ENCODE measurements at places on chromosomes 4 and X.

DNA sequence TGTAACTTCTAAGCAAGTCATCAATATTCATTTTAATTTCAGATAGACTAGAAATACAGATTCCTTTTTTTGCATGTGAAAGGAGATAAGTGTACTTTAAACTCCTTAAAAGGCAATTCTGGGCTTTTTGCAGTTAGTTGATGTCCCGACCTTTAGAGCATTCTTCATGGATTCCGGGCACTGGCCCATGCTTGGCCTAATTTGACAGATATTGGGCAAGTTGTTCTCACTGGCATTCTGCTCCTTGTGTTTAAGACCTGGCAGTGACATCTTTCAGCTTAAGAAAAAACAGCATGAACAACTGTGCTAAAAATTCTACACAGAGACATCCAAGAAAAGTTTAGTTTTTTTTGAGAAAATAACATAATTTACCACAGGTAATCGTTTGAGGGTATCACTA lies 1037.2 kb downstream of the PCDH18 start:
- DNase-seq: no peak

GRCh38 chr4:167221084-167221483 lies 13.2 kb downstream of the SPOCK3 start:
- no peak for DNase-seq

DNA sequence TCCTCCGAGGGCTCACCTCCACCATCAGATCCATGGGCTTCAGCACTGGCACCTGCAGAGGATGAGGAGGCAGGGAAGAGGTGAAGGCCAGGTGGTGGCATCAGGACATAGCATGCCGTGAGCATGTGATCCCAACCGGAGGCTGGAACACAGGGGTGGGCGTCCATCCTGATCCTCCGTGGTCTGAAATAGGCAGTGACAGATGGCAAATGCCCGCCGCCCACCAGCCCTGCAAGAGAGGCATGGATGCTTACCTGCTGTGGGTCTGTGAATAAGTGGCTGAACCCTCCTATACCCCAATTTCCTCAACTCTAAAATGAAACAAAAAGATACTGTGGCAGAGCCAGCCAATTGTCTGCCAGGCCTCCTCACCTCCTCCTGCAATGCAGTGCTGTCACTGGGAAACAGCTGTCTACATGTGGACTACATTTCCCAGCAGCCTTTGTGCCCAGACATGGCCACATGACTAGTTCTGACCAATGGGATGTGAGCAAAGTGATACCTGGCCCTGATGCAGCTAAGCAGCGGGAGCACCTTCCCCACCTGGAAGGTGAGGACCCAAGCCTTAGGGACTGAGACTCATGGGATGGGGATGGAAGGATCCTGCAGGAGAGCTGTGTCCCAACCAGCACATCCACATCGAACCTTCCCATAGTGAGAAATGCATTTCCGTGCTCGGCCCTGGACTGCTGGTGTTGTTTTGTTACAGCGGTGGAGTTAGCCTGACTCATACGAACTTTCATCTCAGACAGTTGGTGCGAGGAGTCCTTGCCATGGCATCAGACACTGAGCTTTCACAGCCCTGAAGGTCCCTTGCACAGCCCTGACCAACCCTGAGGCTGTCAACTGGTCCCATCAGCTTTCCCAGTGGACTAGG lies 99.5 kb downstream of the PPP2R2C start:
- peak; percentile 6 for DNase-seq

DNA sequence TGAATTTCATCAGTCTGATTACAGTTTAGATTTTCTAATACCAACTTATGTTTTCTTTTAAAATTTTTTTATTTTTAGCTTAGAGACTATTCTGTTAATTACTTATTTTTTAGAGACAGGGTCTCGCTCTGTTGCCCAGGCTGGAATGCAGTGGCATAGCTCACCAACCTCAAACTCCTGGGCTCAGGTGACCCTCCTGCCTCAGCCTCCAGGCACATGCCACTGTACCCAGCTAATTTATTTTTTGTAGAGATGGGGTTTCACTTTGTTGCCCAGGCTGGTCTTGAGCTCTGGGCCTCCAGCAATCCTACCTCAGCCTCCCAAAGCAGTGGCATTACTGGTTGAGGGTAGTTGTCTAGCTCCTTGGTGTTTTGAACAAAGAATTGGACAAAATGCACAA lies 102.0 kb downstream of the KLHL8 start:
- DNase-seq: no peak

GRCh38 chr4:76955182-76955581 lies 5.6 kb downstream of the SEPTIN11 start:
- DNase-seq: no peak

GRCh38 chr4:110630688-110631402 lies 8.0 kb upstream of the PITX2 start:
- DNase-seq: no peak

DNA sequence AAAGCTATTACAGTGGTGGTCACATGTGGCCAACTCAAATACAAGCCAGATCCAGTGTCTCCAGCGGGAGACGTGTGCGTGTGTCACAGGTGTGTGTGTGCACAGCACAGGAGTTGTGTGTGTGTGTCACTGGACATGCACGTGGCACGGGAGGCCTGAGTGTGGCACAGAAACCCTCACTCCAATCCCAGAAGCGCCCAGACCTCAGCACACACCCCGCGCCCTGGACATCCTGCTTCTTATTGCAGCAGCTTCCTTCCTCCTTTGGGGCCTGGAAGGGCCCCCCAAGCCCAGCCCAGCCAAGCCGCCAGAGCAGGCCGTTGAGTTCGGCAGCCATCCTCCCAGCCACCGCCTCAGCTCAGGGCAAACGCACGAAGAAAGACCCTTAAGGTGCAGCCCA lies 37.9 kb downstream of the ACOX3 start:
- no peak for DNase-seq

DNA sequence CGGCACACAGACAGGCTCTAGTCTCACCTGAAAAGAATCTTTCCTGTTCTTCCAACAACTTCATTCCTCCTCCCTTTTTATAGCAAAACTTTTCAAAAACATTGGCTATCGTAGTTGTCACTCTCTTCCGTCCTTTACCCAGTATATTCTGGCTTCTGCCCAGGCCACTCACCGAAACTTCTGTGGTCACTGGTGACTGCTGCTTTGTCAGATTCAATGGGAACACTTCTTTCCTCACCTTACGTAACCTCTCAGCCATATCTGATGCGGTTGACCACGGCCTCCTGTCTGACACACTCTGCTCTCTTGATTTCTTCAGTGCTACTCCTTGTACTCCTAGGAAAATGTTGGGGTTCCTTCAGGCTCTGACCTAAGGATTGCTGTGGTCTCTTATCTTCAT lies 9.2 kb upstream of the RNF150 start:
- no peak for DNase-seq

- no peak for DNase-seq
These were observed 48.5 kb upstream of the PRSS48 start for GRCh38 chr4:151228189-151229119.

GRCh38 chr4:25065932-25066590 lies 35.3 kb upstream of the LGI2 start:
- no peak for DNase-seq

DNA sequence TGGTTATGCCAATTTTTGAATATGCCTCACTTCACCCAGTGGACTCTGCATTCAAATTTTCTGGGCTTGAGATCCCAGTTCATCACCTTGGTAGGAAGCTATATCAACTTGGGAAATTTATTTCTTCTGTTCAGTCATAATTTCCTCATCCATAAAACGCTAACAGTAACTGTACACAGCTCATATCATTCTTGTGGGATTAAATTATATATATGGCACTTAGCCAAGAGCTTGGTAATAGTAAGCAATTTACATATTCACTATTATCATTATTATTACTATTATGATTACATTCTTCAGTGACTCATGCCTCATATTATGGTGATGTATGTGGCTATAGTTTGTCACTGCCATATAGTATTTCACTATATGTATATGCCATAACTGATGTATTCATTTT lies 177.6 kb downstream of the CPE start:
- no peak for DNase-seq

- no peak for DNase-seq
These were observed 5.1 kb downstream of the GJB1 start for GRCh38 chrX:71228063-71228642.

GRCh38 chr4:106951891-106952290 lies 84.2 kb downstream of the DKK2 start:
- no peak for DNase-seq

GRCh38 chrX:153779891-153780677 lies 757 bp upstream of the SRPK3 start:
- no peak for DNase-seq

DNA sequence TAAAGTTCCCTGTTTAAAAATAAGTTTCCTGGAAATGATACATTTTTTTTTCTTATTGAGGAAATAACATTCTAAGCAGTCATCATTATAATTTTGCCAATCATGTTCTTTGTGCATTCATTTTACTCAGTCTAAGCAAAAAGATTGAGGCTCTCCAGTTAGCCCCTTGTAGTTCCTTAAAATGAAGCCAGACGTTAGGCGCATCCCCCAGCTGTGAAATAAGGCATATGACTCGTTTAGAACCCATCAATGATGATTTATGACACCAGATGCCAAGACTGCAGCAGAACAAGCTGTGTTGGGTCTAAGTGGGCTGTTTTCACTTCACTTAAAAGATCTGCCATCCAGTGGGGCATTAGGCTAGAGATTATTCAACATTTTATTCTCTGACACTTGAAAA lies 17.0 kb downstream of the PDGFC start:
- no peak for DNase-seq

DNA sequence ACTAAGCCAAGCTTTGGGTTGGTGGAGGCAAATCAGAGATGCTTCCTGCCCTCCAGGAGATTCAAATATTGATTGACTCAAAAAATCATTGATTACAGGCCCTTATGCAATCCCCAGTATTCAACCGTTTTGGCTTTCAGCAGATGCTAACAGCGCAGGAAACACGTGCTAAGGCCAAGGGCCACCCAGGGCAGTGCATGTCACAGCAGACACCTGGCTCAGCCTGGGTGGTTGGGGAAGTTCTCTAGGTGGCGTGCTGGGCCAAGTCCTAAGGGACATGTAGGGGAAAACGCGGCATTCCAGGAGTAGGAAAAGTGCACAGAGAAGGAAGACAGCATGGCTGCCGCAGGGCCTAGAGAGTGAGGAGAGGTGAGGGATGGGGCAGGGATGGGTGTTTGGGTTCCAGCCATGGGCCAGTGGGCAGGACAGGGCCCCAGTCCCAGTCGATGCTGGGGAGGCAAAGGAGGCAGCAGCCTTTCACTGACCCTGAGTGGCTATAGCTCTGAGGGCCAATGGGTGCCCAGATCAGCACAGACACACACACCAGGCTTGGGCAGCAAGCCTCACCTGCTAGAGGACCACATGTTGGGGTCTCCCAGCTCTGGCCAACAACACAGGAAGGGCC lies 239.1 kb downstream of the EVC2 start:
- DNase-seq: no peak

- no peak for DNase-seq
These were observed 27.3 kb upstream of the ACSL4 start for GRCh38 chrX:109760209-109760921.
